ENCODE measurements at places on chromosomes 3 and 15.

DNA sequence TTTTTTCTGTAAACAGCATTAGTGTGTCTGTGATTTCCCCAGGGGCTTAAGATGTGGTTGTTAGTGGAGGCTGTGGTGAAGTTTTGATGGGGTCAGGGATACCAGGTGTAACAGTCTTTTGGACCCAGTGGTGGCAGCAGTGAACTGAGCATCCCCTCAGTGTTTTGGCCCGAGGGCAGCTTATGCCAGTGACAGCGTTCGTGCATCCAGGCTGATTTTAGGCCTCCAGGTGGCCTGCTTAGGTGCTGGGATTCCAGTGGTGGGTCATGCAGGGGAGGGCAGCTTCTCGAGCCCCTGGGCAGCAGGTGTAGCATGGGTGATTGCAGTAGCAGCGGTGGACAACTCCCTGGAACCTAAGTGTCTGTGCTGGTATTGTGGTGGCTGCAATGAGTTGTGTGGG is 29.2 kb downstream of the STT3B start:
- no peak for DNase-seq

DNA sequence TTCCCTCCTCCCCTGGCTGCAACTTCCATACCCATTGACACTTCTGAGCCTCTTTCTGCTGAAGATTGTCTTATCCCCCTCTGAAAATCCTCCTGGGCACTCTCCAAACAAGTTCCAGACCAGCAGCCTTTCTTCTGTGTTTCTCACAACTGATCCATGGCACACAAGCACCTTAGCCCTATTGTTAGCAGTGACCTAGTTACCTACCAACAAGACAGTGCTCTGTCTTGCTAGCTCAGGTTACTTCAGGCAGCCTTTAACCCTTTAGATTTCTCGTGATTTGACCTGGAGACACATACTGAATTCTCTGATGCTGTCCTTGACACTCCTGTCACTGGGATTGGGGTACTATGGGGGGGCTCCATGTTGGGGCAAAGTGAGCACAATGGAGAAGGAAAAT is 82.1 kb downstream of the GTF2E1 start:
- no peak for DNase-seq

DNA sequence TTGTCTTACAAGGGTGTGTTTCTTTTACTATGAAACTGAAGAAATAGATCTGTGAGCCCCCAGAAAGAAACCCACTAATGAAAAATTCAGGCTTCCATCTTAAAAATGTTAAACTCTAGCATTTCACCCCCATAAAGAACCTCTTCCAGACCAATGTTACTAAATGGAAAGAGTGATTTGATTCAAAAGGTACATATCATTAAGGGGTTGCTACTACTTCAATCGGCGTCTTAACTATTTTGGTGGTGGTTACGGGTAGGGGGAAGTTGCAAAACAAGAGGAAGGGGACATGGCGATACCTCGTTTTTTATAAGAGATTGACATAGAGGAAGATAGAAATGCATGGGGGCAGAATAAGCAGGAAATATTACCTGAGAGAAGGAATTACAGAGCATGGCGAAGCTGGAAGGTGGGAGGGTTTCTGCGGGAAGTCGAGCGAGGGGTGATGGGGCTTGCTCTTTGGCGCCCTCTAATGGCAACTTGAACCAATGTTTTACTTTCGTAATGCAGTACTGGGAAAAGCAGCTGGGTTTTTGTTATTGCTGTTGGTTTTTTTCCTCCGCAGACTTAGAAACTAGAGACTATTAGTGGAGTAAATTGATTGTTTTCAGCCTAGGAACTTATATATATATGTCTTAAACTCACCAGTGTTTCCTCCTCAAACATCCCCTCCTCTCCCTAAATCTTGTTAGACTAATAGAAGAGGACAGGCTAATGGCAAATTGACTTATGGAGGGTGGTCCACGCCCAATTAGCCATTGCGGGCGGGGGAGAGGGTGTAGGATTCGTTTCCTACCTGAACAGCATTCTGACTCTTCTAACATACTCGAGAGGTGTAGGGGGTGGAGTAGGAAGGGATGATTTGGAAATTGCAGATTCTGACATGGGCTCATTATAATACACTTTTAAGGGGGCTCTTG is 11.3 kb upstream of the SOX2 start:
- DNase-seq, result peak; percentile 28

DNA sequence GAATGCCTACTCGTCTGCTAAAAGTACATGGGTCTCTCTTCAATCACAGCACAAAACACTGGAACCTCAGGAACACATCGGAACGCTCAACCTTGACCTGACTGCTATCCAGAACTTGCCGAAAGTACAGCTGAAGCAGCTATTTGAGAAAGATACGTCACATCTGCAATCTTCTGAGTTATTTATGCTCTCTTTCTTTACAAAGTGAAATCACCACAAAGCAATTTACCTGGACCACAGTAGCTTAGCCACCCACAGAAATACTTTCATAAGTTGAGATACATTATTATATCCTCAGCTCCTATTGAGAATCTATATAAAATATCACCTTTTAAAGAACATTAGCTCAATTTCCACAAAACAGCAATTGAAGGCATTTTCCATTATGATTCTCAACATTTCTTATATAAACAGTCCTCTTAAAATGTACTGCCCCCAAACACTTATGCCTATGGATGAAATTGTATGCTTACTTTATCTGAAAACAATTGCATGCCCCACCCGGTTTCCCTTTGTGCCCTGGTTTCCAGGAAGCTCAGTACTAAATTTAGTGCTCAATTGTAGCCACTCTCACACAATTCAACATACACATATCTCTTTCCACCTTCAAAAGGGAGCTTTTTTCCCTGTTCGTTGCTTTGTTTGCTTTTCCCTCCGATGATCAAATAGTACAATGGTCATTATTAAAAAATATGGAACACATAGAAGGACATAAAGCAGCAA is 31.8 kb downstream of the HEG1 start:
- DNase-seq, result no peak

DNA sequence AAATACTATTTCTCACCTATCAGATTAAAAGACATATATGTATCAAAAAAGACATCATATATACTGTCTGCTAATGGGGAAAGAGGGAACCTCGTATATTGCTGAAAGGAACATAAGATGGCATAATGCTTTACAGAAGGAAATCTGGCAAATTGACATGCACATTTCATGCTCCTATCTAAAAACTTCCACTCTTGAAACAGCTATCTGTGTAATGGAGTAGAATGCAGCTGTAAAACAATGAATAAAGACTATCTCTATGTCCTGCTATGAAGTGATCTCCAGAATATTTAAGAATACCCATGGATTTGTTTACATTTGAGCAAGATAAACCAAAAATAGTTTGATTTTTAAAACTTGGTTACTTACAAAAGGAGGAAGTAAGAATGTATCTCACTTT is 107.4 kb downstream of the TBL1XR1 start:
- no peak for DNase-seq

DNA sequence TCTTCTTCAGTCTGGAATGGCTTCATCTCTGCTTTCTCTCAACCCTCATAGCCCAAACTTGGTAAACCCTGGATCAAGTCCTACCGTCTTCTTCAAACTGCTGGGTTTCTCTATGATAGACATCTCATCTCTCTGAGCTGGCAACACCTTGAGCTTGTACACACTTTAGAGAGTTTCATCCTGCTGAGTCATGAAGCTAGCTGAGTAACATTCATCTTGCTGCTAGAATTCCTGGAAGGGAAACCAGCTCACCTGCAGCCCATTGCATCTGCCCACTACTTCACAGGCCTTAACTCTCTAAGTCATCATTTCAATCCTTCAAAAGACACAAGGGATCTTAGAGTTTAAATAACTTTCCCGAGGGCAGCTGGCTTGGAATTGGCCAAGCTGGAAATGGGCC is 175.5 kb upstream of the RORA start:
- DNase-seq, result no peak

GRCh38 chr3:115975353-115975752 is 352.0 kb downstream of the GAP43 start:
- no peak for DNase-seq

DNA sequence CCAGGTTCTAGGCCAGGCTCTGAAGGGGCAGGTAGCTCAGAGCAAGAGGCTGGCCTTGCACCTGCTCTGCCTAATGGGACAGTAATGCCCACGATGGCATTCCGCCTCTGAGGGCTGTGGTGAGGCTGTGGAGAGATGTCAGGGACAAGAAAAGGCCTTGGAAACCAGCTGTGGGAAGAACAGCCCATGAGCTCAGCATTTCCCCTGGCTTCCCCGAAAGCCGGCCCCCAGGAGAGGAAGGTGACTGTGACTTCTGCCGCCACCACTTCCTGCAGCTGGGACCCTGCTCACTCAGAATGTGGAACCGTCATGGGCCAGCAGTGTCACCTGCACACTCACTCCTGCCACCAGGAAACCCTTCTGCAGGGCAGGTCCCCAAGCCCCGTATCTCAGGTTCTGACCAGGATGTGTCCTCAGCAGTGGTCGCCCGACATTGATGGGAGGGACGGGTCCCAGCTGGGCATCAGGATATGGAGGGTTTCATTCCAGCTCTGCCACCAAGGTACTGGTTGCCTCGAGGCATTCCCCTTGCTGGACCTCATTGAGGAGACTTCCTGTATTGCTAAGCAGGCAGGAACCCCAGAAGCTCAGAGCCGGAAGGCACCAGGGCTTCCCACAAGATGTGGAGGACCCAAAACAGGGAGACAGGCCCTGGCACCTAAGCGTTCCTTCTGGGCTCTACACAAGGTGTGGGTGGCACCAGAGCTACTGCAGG is 30.7 kb downstream of the SEMA7A start:
- peak; percentile 80 for DNase-seq

- no peak for DNase-seq
These were observed 99.8 kb upstream of the BFSP2 start for GRCh38 chr3:133300102-133300501.

GRCh38 chr15:74838746-74839525 is 4.0 kb downstream of the ULK3 start:
- DNase-seq, result no peak

GRCh38 chr3:194840661-194841514 is 155.2 kb downstream of the FAM43A start:
- DNase-seq, result no peak

GRCh38 chr15:71203586-71204474 is 88.6 kb downstream of the THSD4 start:
- DNase-seq, result no peak

DNA sequence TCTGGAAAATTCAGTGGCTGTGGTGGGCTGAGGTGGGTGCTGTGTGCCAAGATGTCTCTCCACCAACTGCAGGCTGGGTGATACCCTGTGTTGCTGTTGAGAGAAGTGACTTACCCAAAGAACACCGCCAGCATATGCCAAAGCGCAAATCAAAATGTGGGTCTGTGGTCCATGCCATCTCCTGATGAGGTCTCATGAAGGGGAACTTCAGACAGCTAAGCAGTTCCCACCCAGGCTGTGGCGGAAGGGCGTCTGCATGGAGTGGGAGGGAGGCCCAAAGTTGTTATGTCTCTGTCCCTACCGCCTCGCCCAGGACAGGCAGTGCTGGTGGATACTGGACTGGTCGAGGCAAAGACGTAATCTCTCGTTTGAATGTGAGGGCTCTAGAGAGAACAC is 70.9 kb upstream of the PLXNA1 start:
- DNase-seq, result no peak

- DNase-seq, result no peak
These were observed 25.9 kb downstream of the TRIM71 start for GRCh38 chr3:32843510-32844321.

GRCh38 chr3:177466074-177466473 is 268.8 kb upstream of the TBL1XR1 start:
- DNase-seq, result no peak

DNA sequence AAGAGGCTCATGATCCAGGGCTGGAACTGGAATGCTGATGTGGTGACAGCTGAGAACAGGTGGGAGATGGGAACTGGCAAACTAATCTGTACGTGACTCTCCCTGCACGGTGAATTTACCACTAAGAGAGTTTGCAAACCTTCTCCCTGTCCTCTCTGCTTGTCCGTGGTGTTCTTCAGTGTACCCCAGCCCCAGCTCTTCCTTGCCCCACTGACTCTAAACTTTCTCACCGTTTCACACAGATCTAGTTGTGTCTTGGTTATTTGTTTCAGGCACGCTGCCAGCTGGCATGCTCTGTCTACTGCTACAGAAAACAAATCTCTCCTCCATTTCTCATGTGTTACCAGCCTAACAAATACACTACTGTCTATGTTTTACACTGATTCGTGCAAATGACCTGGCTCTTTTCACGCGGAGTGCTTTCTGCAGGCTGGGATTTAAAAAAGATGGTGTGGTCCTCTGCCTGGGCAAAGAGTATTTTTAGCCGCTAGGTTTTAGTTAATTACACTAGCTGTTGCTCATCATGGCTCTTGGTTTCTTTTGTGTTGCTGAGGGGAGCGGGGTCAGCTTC is 192.7 kb upstream of the LRIG1 start:
- DNase-seq, result no peak

GRCh38 chr3:197970588-197970987 is 10.6 kb downstream of the LMLN start:
- DNase-seq, result no peak

DNA sequence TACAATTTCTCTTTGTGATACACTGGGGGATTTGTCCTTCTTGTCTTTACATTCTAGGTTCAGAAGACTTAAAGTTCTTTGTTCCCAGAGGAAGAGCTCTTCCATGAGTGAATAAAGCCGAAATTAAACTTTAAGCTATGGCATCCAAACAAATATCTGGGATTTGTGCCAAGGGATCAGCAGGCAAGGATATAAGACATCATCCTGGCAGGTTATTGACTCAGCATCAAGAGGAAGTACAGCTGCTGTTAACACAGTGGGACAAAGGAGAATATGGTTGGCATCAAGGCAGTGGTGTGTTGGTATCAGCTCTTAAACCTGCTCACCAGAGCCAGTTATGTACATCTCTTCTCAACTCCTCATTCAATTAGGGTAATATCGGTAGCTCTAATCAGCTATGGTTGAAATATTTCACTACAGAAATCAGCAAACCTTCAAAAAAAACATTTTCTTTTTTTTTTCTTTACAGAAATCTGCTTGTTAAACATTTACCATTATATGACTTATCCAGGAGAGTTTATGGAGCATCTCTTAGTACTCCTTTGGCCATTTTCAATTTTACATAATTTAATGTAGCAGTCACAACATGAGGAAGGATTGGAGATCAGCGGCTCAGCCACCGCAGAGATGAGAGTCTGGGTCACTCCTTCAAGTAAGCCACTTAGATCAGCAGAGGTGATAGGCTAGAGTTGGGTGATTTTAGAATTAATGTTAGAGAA is 1198.6 kb upstream of the EPHA6 start:
- no peak for DNase-seq

- no peak for DNase-seq
These were observed 81.8 kb upstream of the ALCAM start for GRCh38 chr3:105284876-105285275.

GRCh38 chr3:164465172-164465571 is 613.1 kb downstream of the SI start:
- no peak for DNase-seq

DNA sequence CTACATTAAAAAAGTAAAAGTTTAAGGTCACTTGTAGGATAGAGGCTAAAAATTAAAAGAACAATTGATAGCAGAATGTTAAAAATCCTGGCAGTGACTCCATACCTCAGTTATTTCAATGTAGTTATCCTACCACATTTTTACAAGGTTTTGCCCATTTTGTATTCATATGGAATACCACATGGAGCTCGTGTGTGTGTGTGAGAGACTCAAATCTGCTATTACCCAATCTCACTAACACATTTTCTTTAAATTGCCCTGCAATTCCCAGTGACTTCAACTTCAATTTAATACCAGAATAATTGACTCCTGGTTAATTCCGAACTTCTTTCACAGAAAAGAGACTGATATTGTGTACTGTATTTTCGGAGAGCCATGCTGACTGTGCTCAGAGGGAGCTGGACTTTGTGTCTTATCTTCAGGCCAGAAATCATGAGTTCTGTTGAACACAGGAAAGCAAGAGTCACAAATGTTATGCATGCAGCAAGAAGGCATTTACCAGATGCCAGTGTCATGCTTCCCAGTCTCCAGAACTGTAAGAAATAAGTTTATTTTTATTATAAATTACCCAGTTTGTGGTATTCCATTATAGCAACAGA is 529.0 kb upstream of the NECTIN3 start:
- no peak for DNase-seq

Measured in activated T-cell treated with anti-CD3 and anti-CD28 coated beads for 24 hours (primary cell).